ENCODE measurements at places on chromosomes 1 and 21. TPM values are rescaled to one million over a fixed set of nuclear protein-coding genes. Genes with fewer than 3 reads are reported as not detected.

The SLC5A3 gene
- total RNA-seq = 23.9 TPM

The C1orf87 gene
- total RNA-seq = not detected

The TTC39A gene
- not detected for total RNA-seq

The DPT gene
- not detected for total RNA-seq

The PCBP3 gene
- total RNA-seq = 5.8 TPM

The MRPS15 gene
- total RNA-seq = 81.9 TPM

DNA sequence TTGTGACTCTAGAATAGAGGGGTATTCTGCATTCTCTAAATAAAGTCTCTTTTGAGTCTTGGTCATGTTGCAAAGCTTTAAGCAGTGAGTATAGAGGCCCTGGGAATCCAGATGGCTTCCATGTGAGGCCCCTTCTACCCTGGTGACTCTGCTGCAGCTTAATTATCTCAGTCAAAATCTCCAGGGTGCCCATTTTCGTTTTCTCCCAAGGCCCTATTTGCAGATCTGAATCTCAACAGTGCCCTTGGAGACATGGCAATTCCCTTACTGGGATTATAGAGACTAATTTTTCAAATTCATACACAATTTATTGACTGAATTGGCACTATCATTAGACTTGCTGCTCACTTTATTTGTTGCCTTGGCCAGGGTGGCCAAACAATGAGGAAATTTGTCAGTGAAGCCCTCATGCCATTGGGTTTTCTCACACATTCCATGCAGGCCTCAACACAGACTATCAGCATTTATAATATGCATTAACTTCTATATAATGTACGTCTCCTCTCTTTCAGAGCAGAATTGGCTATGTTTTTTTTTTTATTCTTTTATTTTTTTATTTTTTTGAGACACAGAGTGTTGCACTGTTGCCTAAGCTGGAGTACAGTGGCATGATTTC lies 35.1 kb downstream of the PROX1 start:
- no peak for DNase-seq

DNA sequence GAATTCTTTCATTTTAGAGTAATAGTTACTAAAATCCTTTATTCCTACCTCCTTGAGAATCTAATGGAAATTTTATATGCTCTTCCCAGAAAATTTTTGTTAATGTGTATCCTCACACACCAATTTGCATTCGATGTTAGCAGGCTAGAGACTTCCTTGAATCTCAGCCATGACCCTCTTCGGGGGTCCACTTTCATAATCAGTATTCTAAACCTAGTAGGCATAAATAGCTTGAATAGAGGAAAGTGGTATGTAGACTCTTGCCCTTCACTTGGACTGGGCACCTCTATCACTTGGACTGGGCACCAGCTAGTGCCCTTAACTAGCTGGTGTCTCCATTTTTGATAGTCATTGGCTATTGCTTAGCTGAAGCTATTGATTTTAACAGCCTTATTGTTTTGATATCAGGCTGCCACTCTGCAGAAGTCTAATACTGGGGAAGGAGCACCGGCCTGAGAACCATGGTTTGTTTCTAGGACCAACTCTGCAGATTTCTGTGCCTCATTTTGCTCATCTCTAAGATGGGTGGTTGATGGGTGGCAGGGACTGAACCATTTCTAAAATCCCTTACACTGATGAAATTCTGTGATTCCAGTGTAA lies 42.8 kb downstream of the MRPL39 start:
- no peak for DNase-seq

DNA sequence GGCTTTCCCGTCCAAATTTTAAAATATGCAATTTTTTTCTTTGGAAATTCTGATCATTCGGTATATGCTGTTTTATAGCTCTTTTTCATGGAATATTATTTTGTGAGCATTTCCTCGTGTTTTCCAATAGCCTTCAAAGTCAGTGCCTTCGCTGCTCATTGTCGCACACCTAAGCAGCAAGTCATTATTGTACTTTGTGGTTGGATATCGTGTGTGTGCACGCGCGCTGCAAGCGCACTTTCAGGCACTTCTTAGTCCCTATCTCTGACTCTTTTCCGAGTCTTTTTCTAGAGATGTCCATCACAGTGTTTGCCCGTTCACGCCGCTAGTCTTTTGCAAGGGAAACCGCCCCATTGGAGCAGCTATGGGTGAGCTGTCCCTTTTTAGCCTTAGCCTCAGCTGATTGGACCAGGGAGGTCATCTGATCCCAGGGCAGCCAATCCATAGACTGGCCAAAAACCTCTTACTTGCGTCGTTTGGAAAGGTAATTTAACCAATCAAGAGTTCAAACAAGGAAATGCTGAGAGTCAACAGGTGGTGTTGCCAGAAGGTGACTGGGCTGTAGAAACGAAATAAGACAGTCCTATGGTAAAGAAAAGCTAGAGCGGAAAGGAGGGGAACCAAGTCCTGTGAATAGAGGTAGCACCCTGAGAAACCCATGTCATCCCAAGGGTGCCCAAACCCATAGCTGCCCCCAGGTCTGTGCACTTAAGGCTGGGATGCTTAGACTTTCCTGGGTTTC lies 710 bp upstream of the HYI start:
- DNase-seq = peak; percentile 72

GRCh38 chr1:175225805-175226129 lies 33.2 kb upstream of the KIAA0040 start:
- no peak for DNase-seq

GRCh38 chr1:247487057-247487456 lies 29.2 kb upstream of the OR2B11 start:
- DNase-seq = peak; percentile 46

- DNase-seq = no peak
These were observed 1067.0 kb downstream of the ADGRL2 start for GRCh38 chr1:82867781-82868180.

DNA sequence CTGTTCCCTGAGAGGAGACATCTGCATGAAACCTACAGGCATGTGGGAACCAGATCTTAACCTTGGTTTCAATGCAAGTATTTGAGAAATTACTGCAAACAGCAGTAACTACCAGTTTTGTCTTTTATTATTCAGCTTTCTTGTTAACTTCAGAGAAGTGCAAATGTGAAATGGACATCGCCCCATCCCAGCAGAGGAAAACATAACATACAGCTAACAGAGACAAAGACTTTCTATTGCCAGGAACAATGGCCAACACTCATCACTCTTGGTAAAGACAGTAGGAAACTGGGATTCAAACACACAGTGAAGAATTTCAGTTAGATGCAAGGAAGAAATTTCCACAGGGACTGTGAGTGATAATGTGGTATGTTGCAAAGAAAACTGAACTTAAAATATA lies 115.1 kb downstream of the SLC30A10 start:
- DNase-seq = no peak

- DNase-seq = no peak
These were observed 1.7 kb downstream of the CFAP74 start for GRCh38 chr1:2001773-2002411.

DNA sequence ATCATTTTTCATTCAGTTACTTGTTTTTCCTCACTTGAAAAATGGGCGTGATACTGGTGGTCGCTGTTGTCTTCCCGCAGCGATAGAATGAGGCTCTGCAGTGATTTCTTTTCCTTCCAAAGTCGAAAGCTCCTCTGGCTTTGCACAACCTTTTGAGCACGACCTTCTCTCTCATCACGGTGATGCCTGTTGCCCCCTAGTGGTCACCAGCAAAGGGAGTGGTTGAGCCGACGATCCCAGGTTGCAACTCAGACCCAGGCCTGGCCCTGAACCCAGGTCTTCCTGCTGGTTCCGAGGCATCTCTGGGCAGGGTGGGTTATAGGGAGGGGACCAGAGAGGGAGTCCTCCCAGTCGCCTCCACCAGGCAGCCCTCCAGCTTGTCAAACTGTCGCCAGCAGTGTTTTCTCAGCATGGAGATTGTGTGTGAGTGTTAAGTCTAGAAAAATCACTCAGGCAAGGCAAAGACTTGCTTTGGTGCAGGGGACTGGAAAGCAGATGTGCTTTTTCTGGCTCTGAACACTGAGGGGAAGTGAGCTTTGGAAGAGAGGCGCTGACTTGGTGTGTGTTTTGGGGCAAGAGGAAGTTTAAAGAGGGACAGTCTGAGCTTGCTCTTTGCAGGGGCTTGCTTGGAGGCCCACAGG lies 285.3 kb downstream of the CAMTA1 start:
- peak; percentile 61 for DNase-seq

DNA sequence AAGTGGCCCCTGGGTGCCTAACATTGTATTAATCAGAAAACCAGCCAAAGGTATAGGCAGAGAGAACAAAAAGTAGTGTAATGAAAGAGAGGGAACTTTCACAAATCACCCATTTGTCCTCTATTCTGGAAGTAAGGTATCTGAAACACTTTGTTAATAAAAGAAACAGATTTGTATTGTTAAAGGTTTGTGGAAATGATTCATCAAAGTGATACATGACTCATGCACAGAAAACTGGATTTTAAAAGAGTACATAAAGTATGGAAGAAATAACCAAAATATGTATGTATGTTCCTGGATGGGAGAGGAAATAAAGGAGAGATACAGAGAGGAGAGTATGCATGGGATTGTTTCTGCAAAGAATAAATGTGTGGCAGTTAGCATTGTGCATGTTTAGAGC lies 126.8 kb downstream of the RGS21 start:
- DNase-seq = no peak

GRCh38 chr1:25501235-25502058 lies 42.0 kb upstream of the LDLRAP1 start:
- DNase-seq = peak; percentile 27

DNA sequence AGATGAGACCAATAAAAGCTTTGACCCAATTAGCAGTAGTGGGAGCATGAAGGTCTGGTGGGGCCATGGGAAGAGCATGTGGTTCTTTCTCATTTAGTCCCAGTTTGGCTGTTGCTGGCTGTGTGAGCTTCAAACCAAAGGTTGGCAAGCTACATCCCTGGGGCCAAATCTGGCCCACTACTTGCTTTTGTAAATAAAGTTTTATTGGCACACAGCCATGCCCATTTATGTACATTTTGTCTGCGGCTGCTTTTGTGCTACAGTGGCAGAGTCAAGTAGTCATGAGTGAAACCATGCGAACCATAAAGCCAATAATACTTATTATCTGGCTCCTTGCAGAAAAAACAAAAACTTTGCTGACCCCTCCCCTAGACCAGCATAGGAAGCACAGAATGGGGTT lies 196.9 kb downstream of the PRDM2 start:
- DNase-seq = no peak
